ENCODE measurements at places on chromosomes 11 and 22.

DNA sequence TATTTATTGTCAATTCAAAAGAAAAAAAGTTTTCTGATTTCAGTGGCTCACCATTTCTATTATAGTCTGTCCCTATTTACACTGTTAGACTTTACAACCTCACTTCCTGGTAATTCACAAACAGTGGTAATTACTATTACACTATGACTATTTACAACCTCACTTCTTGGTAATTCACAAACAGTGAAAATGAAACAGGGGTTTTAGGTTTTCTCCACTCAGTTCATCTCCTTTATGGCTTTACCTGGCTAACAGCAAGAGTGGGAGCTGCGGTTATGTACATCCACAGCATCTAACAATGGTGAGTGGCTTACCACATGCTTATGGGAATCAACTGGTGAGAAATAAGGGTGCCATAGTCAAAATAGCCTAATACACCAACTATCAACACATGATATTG, 166.4 kb downstream of the CASP12 start:
- DNase-seq: no peak

- DNase-seq: no peak
Observed at GRCh38 chr11:36620246-36620645, 22.2 kb upstream of the RAG2 start.

DNA sequence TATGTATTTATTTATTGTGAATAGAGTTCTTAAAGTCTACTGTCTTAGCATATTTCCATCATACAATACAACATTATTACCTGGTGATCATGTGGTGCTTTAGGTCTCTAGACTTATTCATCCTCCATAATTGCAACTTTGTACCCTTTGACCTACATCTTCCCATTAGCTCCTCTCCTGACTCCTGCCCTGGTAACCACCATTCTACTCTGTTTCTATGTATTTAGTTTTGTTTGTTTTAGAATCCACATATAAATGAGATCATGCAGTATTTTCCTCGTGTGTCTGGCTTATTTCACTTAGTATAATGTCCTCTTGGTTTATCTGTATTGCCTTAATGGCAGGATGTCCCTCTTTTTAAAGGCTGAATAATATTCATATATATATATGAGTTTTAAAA, 22.7 kb downstream of the NCAM1 start:
- no peak for DNase-seq

- DNase-seq: no peak
Observed at GRCh38 chr11:64183890-64184289, 2.1 kb upstream of the STIP1 start.

- no peak for DNase-seq
Observed at GRCh38 chr11:114562166-114562916, 2.7 kb upstream of the NXPE1 start.
